NCI-H187 (cell line): ENCODE measurements at places on chromosomes 1 and 21.

DNA sequence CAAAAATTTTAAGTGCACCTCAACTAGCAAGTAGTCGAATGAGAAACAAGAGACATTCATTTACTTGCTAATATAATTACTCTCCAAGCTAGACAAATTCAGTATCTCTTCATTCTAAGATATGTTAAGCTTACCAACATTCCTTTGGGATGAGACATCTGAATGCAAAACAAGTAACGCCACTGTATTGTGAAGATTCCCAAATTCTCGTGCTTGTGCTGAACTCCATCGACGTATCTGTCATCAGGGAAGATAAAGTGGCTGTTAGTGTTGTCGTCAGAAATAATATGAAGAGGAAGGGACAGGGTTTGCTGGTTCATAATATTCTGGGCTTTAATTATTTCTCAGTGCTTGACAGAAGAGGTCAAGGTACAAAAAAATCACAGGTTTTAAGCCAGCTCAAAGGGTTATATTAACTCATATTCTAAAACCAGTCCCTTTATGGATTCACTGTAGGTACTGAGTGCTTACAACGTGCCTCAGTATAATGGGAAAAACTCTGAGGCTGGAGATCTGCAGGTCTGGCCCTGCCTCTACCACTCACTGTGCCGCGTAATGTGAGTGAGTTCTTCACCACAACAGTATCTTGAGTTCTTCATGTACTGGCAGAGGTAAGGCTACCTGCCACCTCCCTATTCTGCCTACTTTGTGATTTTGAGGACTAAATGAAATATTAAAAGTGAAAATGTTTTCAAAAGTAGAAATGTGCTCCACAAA, 42.0 kb downstream of the PCSK9 start:
- DNase-seq: no peak

GRCh38 chr1:60149251-60149650, 75.7 kb upstream of the C1orf87 start:
- DNase-seq: no peak

DNA sequence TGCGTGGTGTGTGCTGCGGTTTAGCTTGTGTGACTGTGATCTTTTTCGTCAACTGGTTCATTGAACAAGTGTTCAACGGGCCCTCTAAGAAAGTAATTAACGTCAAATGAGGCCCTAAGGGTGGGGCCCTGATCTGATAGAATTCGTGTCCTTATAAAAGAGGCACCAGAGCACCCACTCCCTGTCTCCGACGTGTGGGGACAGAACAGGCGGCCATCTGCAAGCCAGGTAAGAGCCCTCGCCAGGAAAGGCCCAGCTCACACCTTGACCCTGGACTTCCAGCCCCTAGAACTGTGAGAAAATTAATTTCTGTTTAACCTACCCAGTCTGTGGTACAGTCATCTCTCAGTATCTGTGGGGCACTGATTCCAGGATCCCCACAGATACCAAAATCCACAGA, 20.4 kb upstream of the SAMD11 start:
- DNase-seq: no peak

- no peak for DNase-seq
These were observed 7.5 kb upstream of the USH2A start for GRCh38 chr1:216430744-216431143.

- DNase-seq: no peak
These were observed 21.4 kb downstream of the SETD4 start for GRCh38 chr21:36038701-36039497.
